ENCODE measurements at places on chromosomes 1 and 21.

GRCh38 chr1:112393631-112393974 is 2.4 kb upstream of the CTTNBP2NL start:
- no peak for DNase-seq

DNA sequence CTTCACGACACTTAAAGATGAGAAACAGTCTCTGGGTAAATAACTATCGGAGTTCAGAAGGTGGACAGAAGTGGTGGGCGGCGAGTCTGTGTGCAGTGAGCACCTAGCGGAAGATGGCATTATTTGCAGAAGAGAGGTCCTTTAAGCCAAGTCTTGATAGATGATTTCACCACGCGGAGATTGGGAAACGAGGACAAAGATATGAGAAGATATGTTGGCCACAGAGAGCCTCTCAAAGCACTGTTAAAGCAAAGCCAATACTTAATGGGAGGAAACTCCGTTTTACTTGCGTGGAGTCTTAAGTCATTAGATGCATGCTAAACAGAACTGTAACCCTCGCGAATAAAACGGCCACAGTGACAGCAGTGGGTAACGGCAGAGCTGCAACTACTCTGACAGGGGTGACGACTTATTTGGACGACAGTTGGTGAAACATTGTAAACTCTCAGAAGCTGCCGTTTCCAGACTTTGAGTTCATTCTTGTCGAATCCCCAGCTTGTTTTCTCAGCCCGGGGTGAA is 577 bp upstream of the CEP350 start:
- DNase-seq = no peak

GRCh38 chr1:59404796-59405195 is 107.9 kb downstream of the FGGY start:
- no peak for DNase-seq

DNA sequence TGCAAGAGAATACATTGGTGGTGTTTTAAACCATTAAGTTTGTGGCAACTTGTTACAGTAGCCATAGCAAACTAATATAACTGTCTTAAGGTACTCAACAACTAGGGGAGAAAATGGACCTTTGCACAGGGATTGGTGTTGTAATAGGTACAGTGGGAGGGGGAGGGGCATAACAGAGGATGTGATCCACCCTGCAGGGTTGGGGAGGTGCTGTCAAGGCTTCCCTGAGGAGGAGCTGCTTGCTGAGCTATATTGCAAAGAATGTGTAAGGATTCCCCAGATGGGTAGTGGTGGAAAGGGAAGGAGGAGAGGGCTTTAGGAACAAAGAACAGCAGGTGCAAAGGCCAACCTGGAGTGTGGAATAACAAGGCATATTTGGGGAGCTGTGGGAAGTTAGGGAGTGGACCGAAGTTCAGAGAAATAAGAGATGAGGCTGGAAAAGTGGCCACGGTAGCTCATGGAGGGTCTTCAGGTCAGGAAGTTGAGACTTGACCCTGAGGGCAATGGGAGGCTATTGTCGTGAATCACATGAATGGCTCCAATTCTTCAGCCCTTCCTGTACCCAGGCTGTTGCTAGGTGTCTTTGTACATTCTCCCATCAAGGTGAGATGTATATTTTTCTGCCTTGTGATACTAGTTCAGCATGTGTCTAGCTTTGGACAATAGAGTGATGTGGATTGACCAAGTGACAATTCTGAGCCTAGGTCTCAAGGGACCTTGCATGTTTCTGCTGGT is 168.6 kb upstream of the CSF3R start:
- DNase-seq = no peak

DNA sequence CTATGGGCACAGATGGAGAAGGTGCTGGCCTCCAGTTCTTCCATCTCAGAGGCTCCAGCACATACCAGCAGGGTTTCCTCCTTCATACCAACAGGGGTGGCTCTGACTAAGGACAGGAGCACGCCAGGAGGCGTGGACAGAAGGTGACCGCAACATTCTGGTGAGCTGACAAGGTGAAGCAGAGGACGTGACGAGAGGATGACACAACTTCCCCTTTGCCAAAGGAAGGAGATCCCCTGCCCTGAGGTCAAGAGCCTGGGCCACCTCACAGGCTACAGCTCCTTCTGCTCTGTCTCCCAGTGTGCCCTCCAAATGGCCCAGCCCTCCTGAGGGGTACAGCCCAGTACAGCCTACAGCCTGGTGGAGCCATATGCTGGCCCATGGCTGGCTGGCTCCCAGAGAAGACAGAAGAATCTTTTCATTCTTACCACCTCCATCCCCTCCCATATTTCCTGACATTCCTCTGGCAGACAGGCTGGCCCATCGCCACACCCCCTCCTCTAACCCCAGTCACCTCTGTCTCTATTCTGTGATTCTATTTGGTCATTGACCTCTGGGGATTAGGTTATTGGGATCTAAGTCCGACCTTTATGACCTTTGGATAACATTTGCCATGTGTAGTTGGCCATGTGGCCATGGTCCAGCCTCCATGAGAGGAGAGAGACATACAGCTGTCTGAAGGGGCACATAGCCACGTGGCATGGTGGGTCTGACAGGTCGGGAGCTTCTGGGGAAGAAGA is 5.1 kb upstream of the LAMB3 start:
- no peak for DNase-seq
